ENCODE measurements at places on chromosomes 6 and 20. TPM values are rescaled to one million over a fixed set of nuclear protein-coding genes. Genes with fewer than 3 reads are reported as not detected.

DNA sequence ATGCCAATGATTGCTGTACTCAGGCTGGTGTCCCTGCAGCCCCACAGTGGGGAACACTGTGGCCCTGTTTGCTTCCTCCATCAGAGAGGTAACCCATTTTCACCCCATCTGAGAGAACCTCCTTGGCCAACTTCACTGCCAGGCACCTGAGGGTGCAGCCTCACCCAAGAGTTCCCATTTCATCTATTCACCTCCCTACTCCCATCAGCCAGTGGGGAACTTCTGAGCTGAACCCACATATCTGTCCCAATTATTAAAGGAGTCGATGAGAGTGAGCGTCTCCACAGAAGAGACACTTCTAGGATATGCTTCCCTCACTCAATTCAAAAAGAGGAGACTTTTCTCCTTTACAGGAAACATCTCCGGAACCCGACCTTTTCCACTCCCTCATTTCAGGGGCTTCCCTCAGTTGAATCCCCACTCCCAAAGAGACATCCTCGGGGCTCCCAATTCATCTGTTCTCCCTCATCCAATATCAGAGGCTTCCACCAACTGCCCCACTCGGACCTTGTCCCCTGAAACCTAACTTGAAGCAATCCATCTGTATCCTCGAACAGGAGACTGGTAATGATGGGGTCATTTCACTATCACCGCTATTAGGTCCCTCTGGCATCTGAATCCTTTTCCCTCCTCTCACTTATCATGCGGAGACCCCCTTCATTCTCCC is 988 bp downstream of the UBE2V1 start:
- DNase-seq, result no peak

DNA sequence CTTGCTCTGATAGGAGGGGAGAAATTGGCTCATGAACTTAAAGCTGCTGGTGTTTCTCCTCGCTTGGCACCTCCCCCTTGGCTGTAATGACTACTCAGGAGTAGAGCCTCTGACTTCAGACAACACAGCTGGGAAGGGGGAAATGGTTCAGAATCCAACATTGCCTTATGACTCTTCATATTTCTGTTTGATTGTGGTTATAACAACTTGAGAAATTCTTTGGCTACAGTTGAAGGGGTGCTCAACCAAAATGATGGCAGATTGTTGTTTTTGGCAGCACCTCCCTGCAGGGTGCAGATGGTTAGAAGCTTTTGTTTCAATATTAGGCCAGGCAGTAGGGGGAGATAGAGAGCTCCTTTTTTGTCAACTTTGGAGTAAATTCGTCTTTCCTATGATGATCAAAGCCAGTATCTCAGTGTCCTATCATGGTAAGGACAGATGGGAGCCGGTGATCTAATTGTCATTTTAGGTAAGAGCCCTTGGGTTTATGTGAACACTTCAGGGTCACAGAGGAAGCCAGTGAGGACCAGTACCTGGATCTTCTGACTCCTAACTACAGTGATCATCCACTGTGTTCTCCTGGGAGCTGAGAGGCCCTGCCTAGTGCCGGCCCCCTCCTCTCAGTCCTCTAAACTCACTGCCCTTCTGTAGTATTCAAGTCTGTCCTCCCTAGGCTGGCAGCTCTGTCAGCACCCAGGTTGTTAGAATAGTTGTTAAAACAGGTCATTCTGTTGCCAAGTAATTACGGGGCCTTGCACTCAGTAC is 39.9 kb downstream of the RPRD1B start:
- DNase-seq, result peak; percentile 91

The EIF6 gene
- 105 TPM for polyA plus RNA-seq

GRCh38 chr20:59164686-59165391 is 1.2 kb downstream of the ZNF831 start:
- DNase-seq, result no peak

- DNase-seq, result no peak
These were observed 95.2 kb downstream of the YTHDF1 start for GRCh38 chr20:63120808-63121090.

DNA sequence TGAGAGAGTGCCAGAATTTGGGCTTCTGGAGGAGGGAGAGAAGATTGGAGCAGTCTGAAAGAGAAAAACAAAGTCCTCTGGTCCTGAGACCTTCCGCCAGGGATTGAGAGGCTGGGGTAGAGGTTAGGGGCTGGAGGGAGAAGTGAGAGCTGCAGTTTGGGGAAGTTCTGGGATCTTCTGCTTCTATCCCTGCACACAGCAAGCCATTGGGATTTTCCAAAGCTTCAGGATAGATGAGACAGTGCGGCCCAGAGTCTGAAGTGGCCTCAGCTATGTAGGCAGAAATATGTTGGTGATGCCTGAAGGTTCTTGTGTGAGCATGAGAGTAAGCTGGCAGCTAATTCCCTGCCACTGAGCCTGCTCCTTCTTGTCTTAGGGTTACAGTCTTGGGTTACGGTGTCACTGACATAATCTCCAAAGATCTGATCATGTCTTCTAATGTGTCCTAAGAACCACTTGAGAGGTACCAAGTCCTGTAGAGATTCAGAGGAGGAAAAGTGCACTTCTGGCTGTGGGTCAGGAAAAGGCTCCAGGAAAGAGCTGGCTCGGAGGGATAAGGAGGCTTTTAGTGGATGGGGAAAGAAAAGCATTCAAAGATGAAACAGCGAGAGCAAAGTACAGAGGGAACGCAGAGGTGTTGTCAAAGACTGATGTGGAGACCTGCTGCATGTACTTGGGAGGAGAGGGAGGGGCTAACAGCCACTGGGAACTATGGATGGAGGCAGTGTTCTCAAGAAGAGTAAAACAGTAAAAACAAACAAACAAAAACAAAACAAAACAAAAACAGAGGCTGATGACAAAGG is 131.1 kb upstream of the MYLIP start:
- DNase-seq, result no peak

The PRR18 gene
- 0.42 TPM for polyA plus RNA-seq

The C2 gene
- 5.4 TPM for polyA plus RNA-seq

DNA sequence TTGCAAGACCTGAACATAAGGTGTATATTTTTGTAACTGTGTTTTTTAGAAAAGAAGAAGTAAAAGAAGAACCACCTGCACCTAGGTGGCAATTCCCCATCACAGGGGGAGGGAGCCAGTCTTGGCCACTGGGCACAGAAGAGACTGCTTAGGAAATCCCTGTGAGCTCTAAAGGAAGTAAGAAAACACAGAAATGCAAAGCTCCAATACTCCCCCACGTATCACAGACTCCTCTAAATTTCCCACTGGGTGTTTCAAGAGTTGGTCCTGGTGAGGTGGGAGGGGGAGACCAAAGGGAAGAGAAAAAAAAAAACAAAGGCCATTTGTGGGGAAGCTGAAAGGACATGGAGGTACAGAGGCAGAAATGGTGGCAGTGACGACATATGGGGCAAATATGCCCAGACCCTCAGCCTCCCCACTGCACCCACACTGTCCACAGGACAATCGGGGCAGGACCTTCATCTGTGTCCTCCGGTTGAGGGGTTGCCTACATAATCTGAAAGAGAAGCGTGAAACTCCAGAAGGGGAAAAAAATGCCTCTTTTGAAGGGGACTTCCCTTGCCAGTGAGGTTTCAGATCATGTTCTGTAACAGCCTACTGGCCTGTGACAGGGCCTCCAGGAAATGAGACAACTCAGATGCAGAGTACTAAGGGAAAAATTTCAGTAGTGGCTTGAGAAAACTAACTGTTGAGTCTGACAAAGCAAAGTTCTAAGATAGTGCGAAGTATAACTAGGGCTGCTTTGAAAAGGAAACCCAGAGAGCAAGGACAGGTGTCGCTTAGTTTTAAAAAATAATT is 226.2 kb upstream of the MARCKS start:
- no peak for DNase-seq

- no peak for DNase-seq
These were observed 282.1 kb upstream of the CHD6 start for GRCh38 chr20:41900201-41900691.

The FAM209B gene
- polyA plus RNA-seq, result 0.63 TPM

The GABRR2 gene
- polyA plus RNA-seq, result 2.5 TPM

DNA sequence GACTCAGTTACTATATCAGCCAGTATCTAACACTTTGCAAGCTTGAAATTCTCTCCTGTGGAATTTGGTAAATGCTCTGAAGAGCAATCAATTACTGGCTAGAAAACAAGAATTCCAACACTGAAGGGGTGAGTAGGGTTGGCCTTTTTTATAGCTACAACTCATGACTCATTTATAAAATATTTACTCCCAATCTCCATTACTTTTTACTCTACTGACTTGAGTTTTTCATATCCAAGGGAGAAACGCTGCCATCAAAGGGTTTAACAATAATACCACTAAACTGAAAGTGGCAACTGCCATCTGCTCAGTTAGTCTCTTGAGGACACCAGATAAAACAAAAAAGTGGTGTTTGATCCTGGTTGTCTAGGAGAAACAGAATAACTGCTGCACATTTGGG is 203.1 kb downstream of the UBE3D start:
- DNase-seq, result no peak

DNA sequence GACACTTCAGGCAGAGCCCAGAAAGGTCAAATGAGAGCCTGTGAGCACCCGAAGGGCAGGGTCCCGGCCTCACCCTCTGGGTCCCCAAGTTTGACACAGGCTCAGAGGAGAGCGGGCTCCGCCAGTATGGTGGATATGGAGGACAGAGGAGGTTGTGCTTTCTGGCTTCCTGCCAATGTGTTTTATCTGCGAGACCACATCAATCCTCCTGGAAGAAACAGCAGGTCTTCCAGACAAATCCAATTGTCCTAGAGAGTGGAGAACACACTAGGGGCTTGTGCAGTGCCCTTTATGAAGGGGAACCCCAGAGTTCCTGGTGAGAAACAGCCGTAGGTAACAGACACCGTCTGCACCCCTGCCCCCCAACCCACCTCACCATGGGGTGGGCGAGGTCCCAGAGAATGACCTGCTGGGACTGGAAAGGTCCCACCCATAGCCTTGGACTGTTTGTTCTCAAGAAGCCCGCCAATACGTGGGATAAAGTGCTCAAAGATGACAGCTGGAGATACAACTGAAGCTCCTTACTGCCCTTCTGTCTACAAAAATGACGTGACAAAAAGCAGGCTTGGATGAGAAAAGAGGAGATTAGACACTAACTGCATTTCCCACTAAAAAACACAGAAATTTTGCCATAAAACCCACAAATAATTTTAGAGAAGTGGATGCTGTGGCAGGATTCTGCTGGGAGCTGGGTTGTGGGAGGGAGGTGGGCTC is 23.9 kb upstream of the SSTR4 start:
- no peak for DNase-seq

DNA sequence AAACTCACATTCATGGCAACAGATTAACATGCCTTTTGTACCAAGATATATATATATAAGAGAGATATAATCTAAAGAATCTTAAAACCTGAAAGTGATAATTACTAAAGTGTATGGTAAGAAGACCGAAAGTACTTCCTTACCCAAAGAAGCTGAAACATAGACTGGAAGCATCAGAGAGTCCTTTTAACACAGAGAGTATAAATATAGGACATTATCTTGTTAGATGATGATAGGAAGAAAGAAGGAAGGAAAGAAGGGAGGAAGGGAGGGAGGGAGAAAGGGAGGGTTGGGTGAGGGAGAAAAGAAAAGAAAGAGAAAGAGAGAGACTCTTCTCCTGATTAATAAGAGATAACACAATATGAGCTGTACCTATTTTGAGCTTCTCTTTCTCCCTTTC is 68.2 kb downstream of the PHIP start:
- no peak for DNase-seq

GRCh38 chr6:53671111-53671510 is 5.6 kb upstream of the KLHL31 start:
- no peak for DNase-seq

GRCh38 chr6:134217798-134218140 is 100.1 kb downstream of the SGK1 start:
- no peak for DNase-seq

DNA sequence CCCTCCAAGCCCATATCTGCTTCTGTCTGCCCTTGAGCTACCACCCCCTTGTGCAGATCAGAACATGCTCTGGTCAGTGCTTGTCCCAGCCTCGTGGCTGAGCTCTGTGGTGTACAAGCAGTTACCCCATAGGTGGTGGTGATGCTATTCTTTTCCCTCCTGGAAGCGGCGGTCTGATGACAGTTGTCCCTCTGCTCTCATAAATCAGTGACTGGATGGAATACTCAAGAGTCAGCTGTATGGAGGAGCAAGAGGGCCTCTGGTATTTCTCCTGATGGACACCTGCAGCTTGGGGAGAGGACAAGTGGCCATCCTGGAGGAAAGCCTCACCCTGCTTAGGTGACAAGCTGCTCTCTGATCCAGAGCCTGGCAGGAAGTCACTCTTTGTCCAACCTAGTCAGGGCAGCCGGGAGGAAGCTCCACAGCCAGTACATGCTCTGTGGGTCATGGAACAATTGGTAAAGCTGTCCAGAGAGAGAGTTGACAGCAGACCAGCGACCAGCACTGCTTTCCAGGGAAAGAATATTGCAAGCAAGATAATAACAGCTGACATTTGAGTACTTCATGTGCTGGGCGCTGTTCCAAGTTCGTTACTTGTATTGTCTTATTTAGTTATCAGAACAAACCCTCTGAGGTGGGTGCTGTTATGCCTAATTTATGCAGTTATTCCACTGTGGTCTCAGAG is 47.1 kb downstream of the SCAND1 start:
- no peak for DNase-seq

The PROKR2 gene
- not detected for polyA plus RNA-seq

- DNase-seq, result no peak
These were observed 86.9 kb downstream of the TBC1D32 start for GRCh38 chr6:121247386-121247785.

The HNF4A gene
- polyA plus RNA-seq, result 0.93 TPM
